ENCODE measurements at places on chromosomes 12 and 14. TPM values are rescaled to one million over a fixed set of nuclear protein-coding genes. Genes with fewer than 3 reads are reported as not detected.

DNA sequence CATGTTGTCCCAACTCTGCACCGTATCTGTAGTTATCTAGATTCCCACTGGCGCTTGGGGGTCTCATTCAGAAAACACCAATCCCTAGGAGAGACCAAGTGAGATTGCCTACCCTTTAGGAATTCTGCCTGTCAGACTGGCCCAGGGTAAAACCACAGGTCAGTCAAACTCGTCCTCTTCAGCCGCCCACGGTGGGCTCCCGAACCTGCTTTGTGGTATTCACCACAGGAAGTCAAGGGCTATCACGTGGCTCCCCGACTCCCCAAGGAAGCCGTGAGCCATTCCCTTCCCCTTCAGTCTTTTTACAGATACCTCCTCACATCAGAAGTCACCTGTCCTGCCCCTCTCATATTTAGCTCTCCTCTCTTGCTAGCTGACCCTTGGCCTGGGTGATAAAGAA, 159.9 kb downstream of the EGLN3 start:
- DNase-seq: no peak

- DNase-seq: peak; percentile 94
Observed at GRCh38 chr12:55847603-55848291, 5.0 kb upstream of the MMP19 start.

DNA sequence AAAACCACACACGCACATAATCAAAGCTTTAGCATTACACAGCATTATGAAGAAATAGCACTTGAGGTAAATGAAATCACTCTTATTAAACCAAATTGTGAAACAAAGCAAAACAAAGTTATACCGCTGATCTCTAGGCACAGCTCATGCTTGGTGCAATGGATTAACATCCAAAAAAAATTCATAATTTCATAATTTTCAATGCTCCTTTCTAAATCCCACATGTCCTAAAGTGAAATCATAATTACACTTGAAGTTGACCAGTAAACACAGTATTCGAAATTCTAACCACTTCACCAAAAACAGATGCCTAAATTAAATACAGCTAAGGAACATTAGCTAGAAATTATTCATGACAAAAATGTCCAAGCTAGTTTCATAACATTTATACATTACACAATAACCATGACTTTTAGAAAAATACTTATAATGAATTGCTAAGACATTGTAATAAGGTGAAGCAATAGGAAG, 1.5 kb downstream of the MLH3 start:
- DNase-seq: no peak

DNA sequence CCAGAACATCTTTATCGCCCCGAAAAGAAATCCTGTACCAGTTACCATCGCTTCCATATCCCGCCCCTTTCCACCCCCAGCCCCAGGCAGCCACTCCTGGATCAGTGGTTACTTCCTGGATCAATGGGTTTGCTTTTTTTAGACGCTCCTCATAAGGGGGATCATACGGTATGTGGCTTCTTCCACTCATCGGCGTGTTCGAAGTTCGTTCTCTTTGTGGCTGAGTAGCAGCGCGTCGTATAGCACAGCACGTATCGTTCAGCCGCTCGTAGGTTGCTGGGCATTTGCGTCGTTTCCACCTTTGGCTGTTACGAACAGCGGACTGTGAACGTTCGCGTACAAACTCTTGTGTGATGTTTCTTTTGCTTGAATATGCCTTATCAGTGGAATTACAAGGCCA, 1.8 kb downstream of the NOC4L start:
- no peak for DNase-seq

DNA sequence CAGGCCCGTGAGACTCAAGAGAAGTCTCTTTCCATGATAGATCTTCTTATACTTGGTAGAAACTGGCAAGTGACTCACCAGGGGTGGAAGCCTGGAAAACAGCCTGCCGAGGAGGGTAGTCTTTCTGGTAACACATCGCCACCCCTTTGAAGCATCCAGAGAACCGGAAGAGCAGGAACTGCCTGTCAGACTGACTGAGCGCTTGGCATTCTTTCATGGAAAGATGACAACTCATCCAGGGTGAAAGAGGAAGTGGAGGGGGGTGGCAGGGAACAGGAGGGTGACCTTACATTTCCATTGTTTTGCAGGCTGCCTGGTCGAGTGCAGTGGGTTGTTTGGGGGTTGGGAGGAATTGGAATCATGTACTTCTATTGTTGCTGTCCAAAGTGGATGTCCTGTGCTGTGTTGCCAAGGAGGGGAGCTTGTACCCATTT, 34.5 kb downstream of the PRKCH start:
- DNase-seq: peak; percentile 88

GRCh38 chr12:46892887-46893286, 67.1 kb upstream of the SLC38A4 start:
- DNase-seq: no peak

GRCh38 chr12:107845226-107845979, 70.9 kb downstream of the ASCL4 start:
- no peak for DNase-seq

- peak; percentile 30 for DNase-seq
Observed at GRCh38 chr12:26789731-26790644, 43.0 kb downstream of the ITPR2 start.

DNA sequence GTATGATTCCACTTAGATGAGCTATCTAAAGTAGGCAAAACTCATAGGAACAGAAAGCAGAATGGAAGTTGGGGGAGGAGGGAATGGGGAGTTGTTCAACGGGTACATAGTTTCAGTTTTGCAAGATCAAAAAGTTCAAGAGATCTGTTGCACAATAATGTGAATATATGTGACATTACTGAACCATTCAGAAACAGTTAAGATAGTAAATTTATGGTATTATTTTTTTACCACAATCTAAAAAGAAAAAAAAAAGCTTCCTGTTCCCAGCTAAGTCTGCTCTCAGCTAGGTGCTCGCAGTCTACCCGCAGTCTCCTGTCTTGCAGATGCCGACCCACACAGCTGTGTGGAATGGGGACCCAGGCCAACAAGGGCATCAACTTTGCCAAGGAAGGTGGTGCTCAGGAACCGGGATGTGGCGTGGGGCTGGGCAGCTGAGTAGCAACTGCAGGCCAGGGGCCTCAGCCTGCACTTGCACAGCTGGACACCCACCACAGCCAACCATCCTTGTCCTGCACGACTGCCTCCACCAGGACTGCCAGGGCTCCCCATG, 15.3 kb upstream of the ANO6 start:
- DNase-seq: no peak

Gene ANO2
- total RNA-seq: 2.1 TPM

Gene CLEC2A
- total RNA-seq: not detected

Gene OR6J1
- not detected for total RNA-seq

Gene LRFN5
- total RNA-seq: not detected

Gene GSG1
- 1.6 TPM for total RNA-seq

Gene PLEKHH1
- 5.0 TPM for total RNA-seq

Gene ASB2
- total RNA-seq: not detected
